Globus pallidus (tissue), 1 donor: ENCODE measurements at places on chromosomes 1 and 21.

DNA sequence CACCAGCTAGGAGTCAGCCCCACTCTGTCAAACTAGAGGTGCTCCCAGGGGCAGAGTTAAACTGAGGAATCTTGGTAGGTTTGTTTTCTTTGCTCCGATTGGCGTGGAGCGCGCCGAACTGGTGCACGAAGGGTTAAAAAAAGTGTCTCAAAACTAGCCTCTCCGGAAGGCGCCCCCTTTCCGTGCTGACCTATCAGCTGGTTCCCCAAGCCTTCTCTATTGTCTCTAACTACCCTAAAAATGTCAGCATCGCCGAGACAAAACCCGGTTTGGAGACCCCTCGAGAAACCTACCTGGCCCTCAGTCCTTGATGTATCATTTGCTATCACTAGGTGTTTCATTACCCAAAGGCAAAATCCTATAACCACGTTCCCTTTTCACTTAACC, 2.2 kb downstream of the TGFB2 start:
- no peak for DNase-seq

DNA sequence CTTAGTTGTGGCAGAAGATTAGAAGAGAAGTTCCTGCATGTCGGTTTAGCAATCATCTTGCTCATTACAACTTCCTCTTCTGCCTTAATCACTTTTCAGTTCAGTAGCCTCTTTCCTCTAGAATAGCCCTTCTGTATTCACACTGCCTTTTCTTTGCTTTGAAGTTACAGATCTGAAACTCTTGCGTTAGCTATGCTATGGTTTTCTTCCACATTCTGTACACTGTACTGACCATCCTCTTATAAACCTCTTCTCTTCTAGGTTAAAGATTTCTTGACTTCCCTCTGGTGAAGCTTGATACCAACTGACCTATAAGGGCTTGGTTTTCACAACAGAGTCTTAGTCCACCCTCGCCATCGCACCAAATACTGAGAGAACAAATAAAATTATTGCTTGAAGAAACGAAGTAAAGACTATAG, 35.0 kb downstream of the C21orf91 start:
- peak; percentile 22 for DNase-seq

DNA sequence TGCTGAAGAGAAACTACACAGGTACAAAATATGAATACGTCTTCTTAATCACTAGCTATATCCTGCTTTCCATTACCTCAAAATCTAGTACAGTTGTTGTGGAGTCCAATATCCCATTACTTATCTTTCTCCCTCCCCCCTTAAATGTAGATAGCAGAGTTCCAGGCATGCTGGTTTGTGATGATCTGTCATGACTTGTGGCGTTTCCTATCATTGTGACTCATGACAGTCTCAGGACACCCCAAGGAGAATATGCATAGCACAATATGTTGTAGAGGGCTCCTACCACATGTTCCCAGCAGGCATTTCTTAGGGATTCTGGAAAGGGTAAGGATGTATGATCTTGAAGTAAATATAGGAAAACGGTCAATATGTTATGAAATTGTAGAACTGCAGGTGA, 206.9 kb downstream of the USH2A start:
- no peak for DNase-seq

DNA sequence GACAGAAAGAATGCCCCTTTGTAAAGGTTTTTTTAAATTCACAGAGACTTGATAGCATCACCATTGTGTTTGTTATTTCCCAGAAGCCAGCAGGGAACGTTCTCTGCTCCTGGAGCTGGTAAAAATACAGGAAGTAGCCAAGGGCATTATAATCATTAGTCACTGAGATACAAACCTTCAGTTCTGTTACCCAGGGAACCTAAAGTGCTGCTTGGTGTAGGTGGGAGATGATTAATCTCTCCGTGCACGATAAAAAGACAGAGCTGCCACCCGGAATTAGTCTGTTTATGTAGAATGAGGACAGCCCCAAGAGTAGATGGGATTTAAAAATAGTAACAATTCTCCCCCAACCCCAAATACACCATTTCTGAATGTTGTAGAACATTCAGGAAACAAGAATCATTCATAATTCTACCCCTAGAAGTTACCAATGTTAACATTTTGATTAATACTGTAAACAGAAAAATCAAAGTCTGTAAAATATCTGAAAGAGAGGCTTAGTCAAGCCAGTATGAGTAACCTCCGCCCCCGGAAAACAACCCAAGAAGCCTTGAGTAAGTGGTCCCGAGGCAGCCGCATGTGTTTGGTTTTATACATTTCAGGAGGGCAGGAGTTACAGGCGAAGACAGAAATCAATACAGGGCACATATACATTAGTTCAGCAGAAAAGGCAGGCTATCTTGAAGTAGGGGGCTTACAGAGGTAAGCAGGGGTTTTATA, 45.3 kb upstream of the CTBS start:
- DNase-seq = peak; percentile 45

DNA sequence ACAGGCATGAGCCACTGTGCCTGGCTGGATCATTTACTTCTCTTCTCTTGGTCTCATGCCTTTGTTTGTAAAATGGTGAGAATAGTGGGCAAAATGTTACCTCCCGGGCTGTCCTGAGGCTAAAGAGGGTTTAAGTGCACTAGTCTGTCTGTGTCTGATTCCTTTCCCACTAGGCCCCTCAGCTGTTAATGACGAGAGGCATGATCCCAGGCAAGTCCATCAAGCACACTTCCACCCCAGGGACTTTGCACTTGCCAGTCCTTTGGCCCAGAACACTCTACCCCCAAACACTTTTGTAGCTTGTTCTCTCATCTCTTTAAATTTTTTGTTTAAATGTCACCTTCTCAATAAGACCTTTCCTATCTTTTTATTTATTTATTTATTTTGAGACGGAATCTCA, 13.8 kb upstream of the EPB41 start:
- DNase-seq = no peak

DNA sequence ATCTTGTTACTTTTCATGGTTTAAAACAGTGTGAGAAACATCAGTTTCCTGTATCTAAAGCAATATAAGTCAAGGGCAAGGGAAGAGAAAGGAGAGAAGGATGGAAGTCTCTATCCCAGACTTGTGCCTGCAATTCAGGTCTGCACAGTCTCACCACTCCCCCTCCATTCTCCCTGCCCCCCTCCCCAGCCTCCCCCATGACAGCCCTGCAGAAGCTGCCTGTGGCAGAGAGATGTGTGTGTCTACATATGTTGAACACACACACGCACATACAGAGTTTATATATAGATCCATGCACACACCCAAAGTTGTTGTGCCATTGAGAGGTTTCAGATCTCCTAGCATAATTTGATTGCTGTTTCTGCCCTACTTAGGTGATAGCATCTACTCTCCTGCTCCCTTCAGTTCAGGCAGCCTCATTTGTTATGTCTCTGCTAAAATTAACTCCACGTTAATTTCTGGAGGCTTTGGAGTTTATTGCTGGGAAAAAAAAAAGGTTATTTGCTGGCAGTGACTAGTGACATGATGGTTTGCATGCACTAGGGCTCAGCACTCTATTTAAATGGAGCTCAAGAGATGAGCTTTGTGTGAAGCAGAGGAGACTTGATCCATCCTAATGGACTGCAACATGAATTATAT, 124.9 kb upstream of the SMYD2 start:
- no peak for DNase-seq

GRCh38 chr1:230330157-230330556, 96.0 kb downstream of the PGBD5 start:
- no peak for DNase-seq

- DNase-seq = no peak
Observed at GRCh38 chr1:28328228-28328648, 602 bp upstream of the MED18 start.

GRCh38 chr1:10379101-10379620, 19.7 kb upstream of the PGD start:
- DNase-seq = no peak

DNA sequence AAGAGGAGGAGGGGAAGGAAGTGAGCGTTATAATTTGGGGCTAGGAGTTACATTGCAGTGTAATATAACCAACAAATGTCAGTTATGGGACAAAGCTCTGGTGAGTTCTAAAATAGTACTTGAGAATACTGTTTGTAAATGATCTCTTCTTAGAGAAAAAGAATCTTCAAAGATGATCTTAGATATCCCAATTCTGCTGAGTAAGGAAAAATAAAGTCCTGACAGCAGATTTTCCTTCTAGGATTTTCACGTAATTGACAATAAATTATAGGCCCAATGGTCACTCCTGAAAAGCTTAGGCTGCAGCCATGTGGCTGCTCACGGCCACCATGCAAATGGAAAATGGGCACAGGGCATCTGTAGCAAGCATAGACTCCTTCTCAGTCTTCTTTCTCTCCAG, 241.6 kb downstream of the SIPA1L2 start:
- DNase-seq = no peak

- no peak for DNase-seq
Observed at GRCh38 chr21:43362915-43363314, 64.0 kb downstream of the SIK1 start.
